ENCODE measurements at places on chromosomes 16 and 17.

- DNase-seq = no peak
Measured at GRCh38 chr16:76207270-76207669, 69.9 kb upstream of the CNTNAP4 start.

DNA sequence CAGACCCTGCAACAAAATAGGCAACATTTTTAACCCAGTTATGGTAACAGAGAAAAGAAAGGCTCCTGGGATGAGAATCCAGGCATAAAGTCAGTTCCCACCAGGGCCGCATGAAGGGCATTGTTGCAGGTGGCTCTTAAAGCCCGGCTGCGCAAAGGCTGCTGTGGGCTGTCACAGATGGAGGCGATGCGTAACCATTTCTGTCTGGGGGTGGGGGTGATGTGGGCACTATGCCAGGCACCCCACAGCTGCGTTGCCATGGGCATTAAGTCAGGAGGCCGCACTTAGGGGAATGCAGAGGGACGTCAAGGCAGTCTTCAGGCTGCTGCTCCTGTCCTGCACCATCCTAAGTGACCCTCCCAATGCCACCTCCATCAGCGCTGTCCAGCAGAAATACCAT is 228.4 kb downstream of the CPPED1 start:
- no peak for DNase-seq

- DNase-seq = no peak
Measured at GRCh38 chr17:68273722-68274121, 17.2 kb downstream of the SLC16A6 start.

- DNase-seq = no peak
Measured at GRCh38 chr16:50533317-50533716, 14.9 kb upstream of the NKD1 start.
